ENCODE measurements at places on chromosomes 4 and X. TPM values are rescaled to one million over a fixed set of nuclear protein-coding genes. Genes with fewer than 3 reads are reported as not detected.

Gene NHS
- total RNA-seq = 0.70 TPM

Gene FAM13A
- total RNA-seq = 8.6 TPM

Gene SLC7A11
- 2.0 TPM for total RNA-seq

Gene MAGEC1
- not detected for total RNA-seq

Gene DEFB131A
- not detected for total RNA-seq

Gene TMPRSS11B
- total RNA-seq = not detected

Gene REPS2
- 0.36 TPM for total RNA-seq

Gene COX18
- 14.0 TPM for total RNA-seq

Gene F9
- not detected for total RNA-seq

Gene EPHA5
- not detected for total RNA-seq

Gene FGG
- total RNA-seq = not detected

Gene RBM46
- total RNA-seq = not detected

Gene LAP3
- 101 TPM for total RNA-seq

Gene DCX
- not detected for total RNA-seq

Gene UGT2B10
- not detected for total RNA-seq

Gene CSN1S1
- total RNA-seq = not detected
